ENCODE measurements at places on chromosomes 16 and 17. TPM values are rescaled to one million over a fixed set of nuclear protein-coding genes. Genes with fewer than 3 reads are reported as not detected.

DNA sequence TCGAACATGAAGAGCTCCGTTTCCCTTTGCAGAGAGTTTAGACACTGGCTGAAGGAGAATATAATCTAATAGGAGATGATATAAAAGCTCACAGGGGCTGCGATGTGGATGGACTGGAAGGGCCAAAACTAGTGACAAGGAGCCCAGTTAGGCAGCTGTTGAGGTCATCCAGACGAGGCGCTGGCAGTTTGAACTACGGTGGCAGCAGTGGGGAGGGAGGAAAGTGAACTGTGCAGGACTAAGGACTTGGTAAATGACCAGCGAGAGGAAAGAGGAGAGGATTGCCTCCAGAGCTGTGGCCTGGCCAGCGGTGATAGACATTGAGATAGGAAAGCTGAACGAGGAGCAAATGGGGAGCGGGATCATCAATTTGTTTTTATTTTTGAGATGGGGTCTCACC is 14.6 kb upstream of the YWHAE start:
- H3K27me3 ChIP-seq: no peaks in the 10 kb centered on the region
- peaks cover 14% of the 10 kb centered on the region for H3K4me1 ChIP-seq
- no peak for DNase-seq
- no peaks in the 10 kb centered on the region for H3K36me3 ChIP-seq

DNA sequence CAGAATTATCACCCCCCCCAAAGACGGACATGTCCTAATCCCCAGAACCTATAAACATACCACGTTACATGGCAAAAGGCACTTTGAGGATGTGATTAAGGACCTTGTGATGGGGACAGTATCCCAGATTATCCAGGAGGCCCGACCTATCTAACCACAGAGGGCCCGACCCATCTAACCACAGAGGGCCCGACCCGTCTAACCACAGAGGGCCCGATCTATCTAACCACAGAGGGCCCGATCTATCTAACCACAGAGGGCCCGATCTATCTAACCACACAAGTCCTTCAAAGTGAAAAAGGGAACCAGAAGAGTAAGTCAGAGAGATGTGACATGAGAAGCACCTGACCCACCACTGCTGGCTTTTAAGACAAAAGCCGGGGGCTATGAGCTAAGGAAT is 56.8 kb downstream of the ANKFY1 start:
- H3K36me3 ChIP-seq: peaks cover 7% of the 10 kb centered on the region
- H3K4me3 ChIP-seq: no peak overlapping the region
- H3K27me3 ChIP-seq: no peaks in the 10 kb centered on the region
- no peak overlapping the region for H3K27ac ChIP-seq
- no peak for DNase-seq

- H3K4me1 ChIP-seq: no peaks in the 10 kb centered on the region
- H3K27ac ChIP-seq: no peak overlapping the region
- DNase-seq: no peak
- H3K36me3 ChIP-seq: no peaks in the 10 kb centered on the region
Measured at GRCh38 chr16:19968891-19969683, 84.4 kb upstream of the GPRC5B start.

The TAC4 gene
- total RNA-seq: not detected

The USP6 gene
- total RNA-seq: not detected

Measured in body of pancreas (tissue), 4 donors.